D721Med (cell line): ENCODE measurements at places on chromosomes 3 and 15.

DNA sequence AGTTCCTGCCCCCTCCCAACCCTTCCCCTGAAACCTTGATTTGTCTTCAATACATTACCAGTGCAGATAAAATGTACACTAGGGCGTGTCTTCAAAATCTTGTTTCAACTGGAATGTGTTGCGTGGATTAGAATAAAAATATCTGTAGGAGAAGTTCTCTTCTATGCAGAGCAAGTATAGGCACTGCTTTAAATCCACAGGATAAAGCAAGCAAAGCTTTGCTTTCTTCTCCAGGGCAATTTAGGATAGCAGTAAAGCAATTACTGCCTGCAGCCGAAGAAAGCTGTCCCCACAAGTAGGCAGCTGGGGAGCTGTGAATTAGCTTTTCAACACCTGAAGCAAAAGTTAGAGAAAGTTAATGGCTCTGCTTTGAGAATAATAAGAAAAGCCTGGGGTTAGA lies 329.7 kb upstream of the KCNMB2 start:
- DNase-seq: no peak

DNA sequence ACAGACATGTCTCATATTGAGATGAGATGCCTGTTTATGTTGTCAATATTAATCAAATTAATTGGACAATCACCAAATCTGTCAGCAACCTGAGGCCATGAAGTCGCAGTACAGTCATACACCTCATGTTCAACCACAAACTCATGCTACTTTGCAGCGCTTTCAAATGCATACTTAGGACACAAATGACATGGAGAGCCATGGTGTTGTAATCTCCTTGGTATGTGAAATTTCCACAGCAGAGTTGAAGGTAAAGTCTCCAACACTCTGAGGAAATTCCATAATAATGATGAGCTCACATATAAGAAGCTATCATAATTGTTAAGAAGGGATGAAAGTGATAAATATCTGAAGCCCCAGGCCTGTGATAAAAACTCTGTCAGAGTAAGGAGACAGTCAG lies 873.9 kb downstream of the MCTP2 start:
- no peak for DNase-seq

GRCh38 chr3:184590795-184591194 lies 29.2 kb downstream of the EPHB3 start:
- no peak for DNase-seq

- DNase-seq: no peak
Observed at GRCh38 chr3:103365467-103365866, 930.7 kb downstream of the ZPLD1 start.

DNA sequence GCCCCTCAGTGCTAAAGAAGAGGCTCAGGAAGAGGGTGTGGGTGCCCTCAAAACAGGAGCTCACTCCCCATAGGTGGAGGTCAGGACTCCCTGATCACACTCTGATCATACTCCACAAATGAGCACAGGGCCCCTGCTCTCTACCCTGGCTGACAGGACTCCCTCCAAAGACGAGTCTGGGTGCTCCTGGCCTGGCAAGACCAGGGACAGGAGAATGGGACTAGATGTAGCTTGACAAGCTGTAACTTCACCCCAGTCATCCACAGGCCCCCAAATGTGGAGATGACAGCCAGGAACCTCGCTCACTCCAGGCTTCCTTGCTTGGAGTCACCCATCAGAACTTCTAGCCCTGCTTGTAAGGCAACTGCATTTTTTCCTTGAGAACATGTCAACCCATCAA lies 11.1 kb downstream of the SCN5A start:
- DNase-seq: no peak

- no peak for DNase-seq
Observed at GRCh38 chr15:85929786-85930185, 135.1 kb upstream of the KLHL25 start.

DNA sequence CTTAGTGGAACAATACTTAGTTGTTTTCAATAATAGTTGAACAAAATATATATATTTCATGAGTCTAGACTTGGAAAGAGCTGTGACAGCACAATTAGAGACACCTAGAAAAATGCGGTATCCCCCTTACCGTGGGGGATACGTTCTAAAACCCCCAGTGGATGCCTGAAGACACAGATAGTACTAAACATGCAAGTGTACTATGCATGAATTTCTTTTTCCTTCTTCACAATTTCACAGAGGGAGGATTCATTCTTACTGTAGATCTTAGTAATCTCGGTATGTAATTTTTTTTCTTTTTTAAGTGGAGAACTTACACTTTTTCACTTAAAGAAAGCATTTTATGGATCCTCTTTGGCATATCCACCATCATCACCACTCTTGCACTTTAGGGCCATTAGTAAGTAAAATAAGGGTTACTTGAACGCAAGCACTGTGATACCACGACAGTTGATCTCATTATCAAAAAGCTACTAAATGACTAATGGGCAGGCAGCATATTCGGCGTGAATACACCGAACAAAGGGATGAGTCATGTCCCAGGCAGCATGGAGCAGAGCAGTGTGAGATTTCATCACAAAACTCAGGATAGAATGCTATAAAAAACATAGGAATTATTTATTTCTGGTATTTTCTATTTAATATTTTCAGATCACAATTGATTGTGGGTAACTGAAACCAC lies 72.3 kb upstream of the ZNF280D start:
- DNase-seq: no peak
